GM10248 (cell line): ENCODE measurements at places on chromosomes 3 and 15.

DNA sequence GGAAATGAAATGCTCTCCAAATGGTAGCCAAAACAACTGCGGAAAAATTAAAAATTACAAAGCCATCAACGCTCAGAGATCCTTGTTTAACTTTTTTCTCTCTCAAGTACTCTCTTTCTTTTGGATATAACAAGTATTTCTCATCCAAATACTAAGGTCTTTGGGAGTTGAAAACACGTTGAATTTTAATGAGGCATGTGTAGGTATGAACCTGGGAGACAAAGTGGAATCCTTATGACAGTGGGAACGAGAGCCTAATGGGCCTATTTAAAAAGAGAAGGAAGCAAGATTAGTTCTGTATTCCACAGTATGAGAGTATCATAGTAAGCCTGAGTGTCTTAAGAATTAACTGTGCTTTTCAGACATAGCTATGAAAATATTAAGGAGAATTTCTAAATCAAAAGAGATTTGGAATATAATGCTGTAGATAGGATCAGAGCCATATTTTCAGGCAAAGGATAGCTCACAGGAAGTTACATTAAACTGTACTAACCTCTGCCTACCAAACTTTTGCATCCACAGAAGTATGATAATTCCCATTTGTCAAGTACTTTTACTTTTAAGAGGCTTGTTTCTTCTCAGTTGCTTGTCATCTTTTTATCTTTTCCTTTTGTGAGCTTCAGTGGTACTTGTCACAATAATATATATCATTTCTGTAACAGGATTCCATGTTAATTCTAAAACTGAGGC lies 759 bp downstream of the CD96 start:
- DNase-seq = no peak

DNA sequence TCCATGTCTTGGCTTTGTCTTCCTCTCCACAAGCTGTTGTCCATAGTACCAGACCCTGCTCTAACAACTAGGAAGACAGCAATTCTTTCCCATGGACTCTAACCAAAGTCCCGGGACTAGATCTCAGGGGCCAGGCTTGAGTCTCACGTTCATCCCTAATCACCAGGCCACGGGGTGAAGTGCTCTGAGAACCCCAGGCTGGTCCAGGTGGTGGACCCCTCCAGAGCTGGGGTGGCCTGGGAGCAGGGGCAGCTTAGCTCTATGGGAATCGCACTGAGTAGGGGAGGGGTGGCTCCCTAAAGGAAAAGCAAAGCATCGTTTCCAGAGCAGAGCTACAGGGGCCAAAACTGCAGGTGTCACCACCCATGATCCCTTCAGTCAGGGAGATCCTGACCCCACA lies 150.9 kb downstream of the TPRA1 start:
- DNase-seq = no peak

- DNase-seq = no peak
These were observed 51.3 kb downstream of the ETV5 start for GRCh38 chr3:186057594-186057993.

DNA sequence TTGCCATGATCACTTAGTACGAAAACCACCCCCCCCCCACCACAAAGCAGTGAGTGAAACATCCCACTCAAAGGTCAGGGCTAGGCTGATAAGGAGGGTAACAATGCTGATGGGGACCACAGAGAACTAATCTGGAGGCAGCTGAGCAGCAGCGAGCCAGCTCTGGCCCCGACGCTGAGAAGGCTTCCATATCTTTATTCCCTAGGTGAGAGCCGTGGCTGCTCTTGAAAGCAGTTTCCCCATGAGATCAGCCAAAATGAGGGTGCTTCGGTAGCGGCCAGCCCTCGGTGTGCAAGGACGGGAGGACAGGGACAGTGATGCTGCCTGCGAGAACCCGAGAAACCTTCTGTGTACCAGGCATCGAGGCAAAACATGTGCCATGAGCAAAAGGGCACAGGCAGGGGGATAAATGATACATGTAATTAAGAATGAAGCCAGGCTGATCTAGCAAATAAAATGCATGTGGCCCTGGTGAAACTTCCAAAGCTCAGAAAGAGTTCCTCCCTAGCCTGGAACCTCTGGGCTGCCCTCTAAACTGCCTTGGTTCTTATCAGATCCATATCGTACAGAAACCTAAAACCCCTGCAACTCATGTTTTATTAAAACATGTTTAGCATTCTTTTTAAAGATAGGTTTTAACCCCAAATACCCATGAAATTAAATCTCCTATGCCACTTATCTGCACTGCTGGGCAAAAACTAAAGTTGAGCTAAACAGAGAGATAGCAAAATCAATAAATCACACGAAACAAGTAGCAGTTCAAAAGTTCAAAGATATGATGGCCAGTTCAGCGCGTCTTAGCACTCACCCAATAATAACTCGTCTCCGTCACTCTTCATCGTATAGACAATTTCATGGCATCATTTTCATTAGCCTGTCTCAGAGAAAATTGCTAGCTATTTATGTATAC lies 337.3 kb downstream of the FOXP1 start:
- no peak for DNase-seq

GRCh38 chr3:102307442-102307841 lies 127.4 kb upstream of the ZPLD1 start:
- DNase-seq = no peak

DNA sequence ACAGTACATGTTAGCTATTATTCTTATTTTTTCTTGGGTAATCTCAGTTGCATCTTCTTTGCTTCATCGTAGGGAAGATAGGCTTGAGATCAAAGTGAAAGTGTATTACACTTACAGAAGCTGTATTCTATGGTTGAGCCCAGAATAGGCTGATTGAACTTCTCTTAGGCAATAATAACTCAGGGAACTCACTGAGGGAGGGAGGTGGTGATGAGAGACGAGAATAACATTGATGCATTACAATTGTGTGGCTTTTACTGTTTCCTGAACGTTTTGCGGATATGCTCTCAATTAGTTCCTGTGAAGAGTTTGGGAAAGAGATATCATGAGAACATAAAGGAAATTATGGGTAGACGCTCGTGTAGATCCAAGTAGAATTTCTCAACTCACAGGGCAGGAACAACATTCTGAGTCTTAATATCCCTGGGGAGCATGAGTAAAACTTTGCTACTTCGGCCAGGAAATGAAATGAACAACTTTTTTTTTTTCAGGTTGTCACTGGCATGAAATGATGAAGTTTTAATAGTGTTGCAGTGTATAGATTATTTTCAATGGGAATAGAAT lies 302.2 kb downstream of the TUSC7 start:
- no peak for DNase-seq

- no peak for DNase-seq
These were observed 259.9 kb upstream of the TMC3 start for GRCh38 chr15:81633889-81634288.

- DNase-seq = no peak
These were observed 29.1 kb downstream of the CHST14 start for GRCh38 chr15:40499931-40500330.

DNA sequence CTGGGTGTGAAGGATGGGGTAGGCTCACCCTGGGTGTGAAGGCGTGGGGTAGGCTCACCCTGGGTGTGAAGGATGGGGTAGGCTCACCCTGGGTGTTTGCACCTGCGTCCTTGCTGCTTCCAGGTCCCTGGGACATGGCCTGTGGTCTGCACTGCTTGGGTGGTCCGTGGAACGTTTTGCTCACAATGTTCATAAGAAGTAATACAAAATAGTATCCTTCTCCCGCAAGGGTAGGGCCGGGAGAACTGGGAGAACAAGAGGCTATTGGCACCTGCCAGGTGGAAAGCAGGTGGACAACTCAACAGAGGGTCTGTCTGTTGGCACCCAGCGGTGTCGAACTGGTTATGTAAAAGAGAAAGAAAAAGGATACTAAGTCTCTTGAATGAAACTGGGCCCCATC lies 17.0 kb upstream of the PCSK6 start:
- no peak for DNase-seq

DNA sequence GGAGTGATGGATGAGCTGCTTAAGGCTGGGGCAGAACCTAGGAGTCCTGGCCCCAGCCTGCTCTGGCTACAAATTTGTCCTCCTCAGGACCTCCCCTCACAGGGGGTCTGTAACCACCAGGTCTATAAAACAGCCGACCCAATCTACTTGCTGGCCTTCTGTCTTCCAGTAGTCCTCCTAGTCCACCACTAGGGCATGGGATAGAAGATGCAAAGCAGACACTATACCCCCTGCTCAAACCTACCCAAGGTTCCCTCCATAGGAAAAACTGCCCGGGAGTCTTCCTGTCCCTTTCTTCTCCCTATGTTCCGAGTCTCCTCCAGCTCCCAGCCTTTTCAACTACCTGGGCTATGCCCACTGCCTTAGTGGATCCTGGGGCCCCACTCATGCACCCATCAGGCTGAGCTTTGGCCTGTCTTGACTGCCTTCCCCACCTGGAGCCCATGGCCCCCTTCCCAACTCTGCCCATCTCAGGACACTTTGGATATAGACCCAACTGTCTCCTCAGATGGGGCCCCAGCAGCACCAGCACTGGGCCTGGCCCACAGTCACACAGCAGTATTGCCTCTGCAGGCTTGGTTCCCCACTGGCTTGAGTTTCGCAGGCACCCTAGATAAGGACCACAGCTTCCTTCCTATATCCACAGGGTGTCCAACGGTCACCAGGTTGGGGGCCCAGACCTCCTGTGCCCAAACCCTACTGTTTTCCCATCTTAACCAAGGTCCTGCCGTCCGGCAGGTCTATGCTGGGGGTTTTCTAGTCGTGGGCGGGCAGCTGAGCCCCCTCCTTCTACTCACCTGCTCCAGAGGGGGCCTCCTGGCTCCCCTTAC lies 1.1 kb downstream of the HYAL3 start:
- DNase-seq = no peak

- no peak for DNase-seq
These were observed 46.9 kb downstream of the GADL1 start for GRCh38 chr3:30847592-30847991.

DNA sequence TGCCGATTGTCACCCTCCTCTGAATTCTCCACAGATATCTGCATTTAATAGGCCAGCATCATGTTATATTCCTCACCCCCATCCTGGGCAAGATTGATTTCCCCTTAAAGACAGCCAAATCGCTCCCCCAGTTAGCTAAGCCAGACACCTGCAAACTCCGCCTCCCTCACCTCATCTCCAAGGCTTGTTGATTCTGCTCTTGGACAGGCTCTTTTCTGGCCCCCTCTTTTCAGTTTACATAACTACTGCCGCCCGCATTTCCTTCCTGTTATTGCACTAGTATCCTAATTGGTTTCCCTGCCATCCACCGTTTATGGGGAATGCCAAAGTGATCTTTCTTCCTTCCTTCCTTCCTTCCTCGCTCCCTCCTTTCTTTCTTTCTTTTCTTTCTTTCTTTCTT lies 214.7 kb upstream of the MRPL3 start:
- DNase-seq = no peak

DNA sequence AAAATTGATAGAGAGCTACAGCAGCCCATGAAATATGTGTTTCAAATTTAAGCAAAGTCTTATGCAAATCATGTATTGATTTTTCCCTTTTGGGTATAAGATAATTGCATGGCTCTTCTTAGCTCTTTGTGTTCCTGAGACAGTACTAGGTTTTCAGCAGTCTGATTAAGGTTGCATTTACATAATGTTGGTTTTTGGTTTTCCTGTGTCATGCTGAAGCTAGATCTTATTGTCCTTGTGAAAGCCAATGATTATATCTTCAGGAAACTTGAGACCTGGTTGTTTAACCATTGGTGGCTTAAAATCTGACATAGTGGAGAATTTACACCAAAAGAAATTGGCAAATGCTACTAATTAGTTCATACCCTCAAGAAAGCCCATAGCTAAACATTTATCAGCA lies 392.6 kb downstream of the ZPLD1 start:
- DNase-seq = no peak

- no peak for DNase-seq
These were observed 31.6 kb downstream of the BDH1 start for GRCh38 chr3:197524128-197524527.

DNA sequence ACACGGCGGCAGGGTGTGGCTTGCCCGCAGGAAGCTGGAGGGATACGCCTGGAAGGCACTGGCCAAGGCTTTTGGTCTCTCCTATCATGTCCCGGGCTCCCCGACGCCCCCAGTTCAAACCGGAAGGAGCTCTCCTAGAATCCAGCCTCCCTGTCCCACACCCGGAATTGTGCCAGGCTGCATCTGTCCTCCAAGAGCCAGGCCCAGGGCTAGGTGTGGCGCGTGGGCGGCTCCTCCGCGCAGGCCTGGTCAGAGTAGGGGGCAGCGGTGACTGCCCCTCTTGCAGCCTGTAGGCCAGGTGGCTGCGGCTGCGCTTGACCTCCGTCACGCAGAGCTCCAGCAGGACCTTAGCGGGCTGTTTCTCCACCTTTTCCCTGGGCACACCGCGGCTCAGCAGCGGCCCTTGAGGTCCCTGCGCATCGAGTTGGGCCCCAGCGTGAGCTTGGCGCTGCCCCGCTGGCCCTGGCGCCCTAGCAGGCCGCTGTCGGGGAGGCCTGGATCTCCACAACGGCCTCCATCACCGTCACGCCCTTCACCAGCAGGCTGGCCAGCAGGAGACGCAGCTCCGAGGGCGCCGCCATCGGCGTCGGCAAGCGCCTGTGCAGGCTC lies 15.9 kb upstream of the SIAH2 start:
- no peak for DNase-seq

DNA sequence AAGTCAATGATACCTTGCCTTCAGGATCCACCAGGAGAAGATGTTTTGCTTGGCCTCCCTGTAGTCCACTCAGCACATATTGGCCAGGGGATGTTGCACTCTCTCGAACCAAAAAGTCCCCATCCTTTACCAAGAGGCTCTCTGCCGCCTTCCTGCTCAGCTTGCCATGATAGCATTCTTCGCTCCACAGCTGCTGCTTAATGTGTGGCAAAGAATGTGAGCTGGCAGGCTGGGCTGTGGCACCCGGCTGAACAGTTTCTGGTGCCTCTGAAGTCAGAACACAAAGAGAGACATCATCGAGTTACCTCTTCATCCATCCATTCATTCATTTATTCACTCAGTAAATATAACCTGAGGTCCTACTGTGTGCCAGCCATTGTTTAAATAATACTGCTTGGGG lies 23.9 kb upstream of the CEP152 start:
- DNase-seq = no peak

- no peak for DNase-seq
These were observed 411.0 kb upstream of the NR2F2 start for GRCh38 chr15:95919460-95919859.

DNA sequence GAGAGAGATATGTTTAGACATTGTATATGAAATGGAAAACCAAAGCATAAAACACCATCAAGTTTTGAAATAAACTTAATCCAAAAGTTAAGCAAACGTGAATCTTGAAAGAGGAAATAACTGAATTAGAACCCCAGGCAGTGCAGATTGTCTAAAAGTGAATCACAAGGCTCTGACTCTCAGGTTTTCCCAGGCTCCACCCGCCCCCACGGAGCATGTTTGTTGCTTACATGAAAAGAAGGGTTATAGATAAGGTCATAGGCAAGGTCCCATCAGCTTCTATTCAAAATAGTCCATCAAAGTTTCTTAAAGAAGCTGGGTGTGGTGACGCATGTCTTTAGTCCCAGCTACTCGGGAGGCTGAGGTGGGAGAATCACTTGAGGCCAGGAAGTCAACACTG lies 29.0 kb upstream of the SLMAP start:
- DNase-seq = no peak

- no peak for DNase-seq
These were observed 138.9 kb downstream of the APBA2 start for GRCh38 chr15:29024662-29025061.

GRCh38 chr15:76776480-76776879 lies 128.7 kb downstream of the SCAPER start:
- no peak for DNase-seq

GRCh38 chr3:162111861-162112260 lies 615.3 kb downstream of the OTOL1 start:
- DNase-seq = no peak

GRCh38 chr3:118987477-118987876 lies 47.2 kb downstream of the IGSF11 start:
- DNase-seq = no peak

- no peak for DNase-seq
These were observed 2.3 kb downstream of the PPCDC start for GRCh38 chr15:75025548-75026260.

GRCh38 chr3:105399611-105400010 lies 32.9 kb downstream of the ALCAM start:
- no peak for DNase-seq
